AG20443 (cell line): ENCODE measurements at places on chromosomes 6 and 20.

GRCh38 chr20:3678856-3679720 is 2.7 kb downstream of the ADAM33 start:
- DNase-seq = peak; percentile 53

- DNase-seq = no peak
These were observed 30.5 kb downstream of the FOXO3 start for GRCh38 chr6:108591040-108591816.

DNA sequence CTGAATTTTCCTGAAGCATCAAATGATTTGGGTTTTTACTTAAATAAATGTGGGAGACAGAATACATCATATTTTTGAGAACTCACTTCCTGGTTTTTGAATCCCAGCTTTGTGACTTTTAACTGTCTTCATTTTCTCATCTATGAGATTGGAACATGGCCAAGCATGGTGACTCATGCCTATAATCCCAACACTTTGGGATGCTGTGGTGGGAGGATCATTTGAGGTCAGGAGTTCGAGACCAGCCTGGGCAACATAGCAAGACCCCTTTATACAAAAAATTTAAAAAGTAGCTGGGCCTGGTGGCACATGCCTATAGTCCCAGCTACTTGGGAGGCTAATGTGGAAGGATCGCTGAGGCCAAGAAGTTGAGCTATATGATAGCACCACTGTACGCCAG is 122.3 kb downstream of the QKI start:
- DNase-seq = no peak

DNA sequence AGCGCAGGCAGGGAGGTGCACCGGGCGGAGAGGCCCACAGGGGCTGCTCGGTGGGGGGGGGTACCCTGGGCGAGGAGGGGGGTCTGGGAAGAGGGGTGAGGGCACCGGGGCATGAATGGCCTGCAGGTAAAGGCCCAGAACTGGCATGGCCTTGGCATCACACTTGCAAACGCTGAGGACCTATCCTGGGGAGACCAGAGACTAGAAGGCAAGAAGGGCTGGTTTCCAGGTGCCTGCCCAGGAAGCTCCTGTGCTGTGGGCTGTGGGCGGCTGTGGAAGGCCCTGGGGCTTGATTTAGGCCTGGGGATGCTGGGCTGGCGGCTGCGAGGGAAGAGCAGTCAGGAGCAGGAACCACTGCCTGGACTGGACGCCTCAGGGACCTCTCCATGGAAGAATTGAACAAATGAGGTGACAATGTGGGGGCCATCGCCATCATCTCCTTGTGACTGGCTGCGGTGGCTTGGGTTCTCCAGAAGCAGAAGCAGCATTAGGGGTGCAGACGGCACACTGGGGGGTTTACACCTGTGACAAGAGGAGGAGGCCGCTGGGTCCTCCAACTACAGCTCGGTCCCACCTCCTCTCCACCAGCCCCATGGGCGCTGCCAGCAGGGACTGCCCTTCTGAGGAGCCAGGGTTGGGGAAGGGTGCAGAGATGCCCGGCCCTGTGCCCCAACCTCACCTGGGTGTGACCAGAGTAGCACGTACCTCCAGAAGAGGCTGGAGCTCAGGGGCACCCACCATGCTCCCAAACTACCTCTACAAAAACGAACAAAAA is 32.1 kb upstream of the IRF4 start:
- DNase-seq = no peak

DNA sequence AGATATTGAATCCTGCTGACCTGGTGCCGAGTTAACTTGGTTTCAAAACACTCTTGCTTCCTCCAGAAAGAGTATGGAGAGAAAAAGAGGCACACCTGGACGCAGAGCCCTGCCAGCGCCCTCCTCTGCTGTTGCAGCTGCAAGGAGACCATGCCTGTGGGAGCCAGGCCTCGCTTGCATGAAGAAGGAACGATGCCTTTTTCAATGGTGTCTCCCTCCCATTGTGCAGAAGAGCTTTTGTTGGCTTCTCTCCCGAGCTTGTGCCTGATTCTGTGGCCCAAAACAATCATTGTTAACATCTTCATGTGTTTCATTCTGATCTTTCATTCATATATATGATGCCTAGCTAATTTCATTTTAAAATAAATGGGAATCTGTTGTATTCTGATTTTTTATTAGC is 98.1 kb downstream of the FAM120B start:
- DNase-seq = no peak

DNA sequence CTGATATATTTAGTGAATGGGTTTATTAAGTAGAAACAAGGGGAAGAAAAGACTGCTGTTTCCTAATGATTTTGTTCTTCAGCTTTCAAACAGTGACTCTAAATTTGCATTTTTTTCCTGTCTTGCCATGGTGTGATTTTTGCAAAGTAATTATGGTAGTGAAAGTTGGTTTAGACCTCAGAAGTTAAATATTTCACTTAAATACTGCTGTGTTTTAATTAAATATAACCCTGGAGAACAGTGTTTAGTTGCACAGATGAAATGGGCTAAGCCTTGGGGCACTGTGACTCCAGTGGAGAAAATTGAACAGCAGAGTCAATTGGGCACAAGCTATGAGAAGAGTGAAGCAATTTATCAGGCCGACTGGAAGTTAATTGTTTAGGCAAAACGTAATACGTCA is 111.1 kb upstream of the MCHR2 start:
- DNase-seq = no peak

GRCh38 chr6:91271807-91272206 is 684.9 kb upstream of the MAP3K7 start:
- no peak for DNase-seq

DNA sequence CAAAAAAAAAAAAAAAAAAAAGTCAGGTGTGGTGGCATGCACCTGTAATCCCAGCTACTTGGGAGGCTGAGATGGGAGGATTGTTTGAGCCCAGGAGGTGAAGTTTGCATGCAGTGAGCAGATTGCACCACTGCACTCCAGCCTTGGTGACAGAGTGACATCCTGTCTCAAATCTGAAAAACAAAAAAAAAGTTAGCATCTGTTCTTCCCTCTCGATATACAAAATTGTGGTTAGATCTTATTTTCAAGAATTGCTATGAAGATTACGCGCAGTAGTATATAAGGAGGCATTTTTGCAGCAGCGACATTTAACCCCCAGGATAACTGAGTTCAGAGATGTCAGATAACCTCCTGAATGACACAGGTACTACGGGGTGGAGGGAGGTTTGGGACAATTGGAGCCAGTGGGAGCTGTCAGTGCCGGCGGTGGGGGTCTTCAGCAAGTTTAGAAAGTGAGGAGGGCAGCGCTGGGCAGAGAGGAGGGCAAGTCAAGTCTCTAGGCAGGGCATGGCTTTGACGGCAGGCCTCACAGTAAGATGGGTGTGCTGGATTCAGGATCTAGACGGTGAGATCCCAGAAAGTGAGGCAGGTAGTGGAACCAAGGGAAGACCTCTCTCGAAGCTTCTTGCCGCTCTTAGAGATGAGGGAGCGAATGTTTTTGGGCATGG is 26.2 kb upstream of the MRPS18A start:
- no peak for DNase-seq

GRCh38 chr6:145278163-145278807 is 457.0 kb downstream of the EPM2A start:
- DNase-seq = peak; percentile 56

GRCh38 chr6:53857318-53858094 is 62.7 kb downstream of the LRRC1 start:
- DNase-seq = no peak

- no peak for DNase-seq
These were observed 484.9 kb upstream of the MAN1A1 start for GRCh38 chr6:119834418-119834817.

DNA sequence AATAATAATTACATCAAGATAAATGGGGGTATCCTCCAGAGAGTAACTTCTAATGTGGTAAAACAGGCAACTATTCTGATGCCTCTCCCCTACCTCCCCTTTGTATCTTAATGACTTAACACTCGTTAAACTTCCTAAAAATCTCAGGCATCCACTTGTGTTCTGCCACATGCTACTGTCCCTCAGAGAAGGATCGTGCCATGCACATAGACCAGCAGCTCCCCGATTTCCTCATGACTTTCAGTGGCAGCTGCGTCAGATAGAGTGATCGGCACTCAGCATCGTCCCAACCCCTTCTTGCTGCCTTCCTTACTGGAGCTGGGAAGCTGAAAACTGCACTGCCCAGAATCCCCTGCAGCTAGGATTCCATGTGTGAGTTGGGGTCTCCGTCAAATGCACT is 32.1 kb downstream of the RIPOR2 start:
- DNase-seq = no peak

DNA sequence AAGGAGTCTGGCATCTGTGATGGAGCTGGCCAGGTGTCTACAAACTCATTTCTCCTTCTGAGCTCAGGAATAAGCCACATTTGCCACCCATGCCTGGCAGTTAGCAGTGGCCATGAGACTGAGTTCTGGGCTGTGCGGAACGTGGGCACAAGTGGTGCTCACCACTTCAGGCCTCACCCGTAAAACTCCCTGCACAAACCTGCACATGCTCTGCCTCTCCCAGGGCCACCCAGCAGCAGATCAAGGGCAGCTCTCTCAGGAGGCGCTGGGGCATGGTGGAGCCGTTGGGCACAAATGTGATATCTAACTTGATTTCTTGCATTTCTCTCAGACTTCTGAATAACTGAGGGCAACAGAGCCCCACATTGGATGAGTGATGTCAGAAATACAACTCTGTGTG is 269.5 kb downstream of the HIVEP2 start:
- no peak for DNase-seq

DNA sequence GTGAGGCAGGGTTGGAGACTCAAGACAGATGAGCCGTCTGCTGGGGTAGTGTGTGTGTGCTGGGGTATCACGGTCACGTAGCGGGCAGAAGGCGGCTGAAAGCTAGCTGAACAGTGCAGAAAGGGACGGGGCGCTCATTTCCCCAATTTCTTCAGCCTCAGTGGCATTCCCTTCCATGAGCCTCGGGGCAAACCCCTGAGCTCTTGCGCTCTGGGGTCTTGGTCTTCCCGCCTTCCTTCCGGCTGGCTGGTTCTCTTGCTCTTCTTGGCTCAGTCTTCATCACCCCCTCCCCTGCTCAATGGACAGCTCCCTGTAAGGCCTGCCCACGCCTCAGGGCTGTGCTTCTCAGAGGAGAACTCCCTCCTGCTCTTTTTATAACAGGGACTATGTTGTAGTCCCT is 15.5 kb upstream of the TMEM181 start:
- DNase-seq = no peak

DNA sequence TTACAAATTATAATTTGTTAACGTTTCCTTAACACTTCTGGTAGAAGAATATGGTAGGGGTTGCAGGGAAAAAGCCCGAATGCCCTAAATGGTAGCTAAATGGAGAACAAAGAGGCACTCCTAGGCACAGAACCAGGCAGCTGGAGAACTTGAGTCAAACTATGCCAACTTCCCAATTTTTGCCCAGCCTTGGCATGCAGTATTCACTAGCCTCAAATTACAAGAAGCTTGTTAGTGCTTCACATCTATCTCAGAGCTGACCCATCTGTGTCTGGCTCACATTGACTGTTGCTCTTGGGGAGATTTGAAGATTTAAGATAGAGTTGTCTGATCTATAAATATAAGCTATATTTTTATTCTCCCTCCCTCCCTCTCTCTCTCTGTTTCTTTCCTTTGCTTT is 19.4 kb upstream of the LRFN2 start:
- DNase-seq = no peak

GRCh38 chr6:6221787-6222535 is 98.5 kb downstream of the F13A1 start:
- DNase-seq = no peak

DNA sequence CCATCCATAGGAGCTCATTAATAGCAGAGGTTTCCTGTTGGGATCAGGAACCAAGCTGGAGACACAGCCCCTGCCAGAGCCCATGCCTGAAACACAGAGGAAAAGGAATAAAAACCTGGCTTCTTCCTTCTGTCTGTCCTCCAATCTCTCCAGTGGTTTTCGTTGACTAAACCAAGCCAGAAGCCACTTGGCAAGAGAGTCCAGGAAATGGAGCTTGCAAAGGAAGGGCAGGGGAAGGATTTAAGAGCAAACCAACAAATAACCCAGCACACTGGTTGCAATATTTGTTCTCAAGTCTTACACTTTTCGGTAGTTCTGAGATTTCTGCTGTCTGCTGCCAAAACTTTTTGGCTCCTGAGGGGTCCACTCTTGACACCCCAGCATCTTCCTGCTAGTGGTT is 137.0 kb upstream of the BMP2 start:
- no peak for DNase-seq

GRCh38 chr6:150273457-150274309 is 95.1 kb upstream of the IYD start:
- no peak for DNase-seq

- no peak for DNase-seq
These were observed 33.1 kb downstream of the MYLIP start for GRCh38 chr6:16162003-16162402.

- DNase-seq = peak; percentile 94
These were observed 16.2 kb upstream of the BEND6 start for GRCh38 chr6:56938649-56939191.

- DNase-seq = peak; percentile 29
These were observed 67.9 kb downstream of the GCLC start for GRCh38 chr6:53476964-53477363.

DNA sequence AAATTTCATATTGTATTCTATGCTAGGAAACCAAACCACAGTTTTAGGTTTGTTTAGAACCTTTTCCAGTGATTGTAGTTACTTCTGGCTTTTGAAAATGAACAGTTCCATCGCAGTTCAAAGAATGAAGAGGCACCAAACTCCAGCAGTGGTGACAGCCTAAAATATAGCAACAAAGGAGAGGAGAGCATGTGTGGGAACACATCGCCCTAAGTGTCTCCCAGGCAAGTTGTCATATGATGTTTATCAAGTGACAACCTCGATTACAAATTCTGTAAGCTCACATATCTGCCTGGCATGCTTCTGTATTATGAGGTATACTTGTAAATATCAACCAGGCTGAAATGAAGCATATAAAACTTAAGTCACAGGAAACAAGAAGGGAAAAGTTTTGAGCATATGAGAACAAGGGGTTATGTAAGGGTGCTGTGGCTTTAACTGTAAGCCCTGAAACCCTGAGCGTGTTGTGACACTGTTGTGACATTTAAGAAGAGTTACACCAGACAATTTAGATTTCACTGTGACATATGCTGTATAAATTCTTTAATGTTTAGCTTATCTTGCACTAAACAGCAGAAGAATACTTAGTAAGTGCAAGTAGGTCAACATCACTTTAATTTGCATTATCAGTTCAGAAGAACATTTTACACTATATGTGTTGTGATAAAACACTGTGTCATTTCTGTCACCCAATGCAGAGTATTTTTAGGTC is 29.1 kb upstream of the FBXL4 start:
- no peak for DNase-seq

DNA sequence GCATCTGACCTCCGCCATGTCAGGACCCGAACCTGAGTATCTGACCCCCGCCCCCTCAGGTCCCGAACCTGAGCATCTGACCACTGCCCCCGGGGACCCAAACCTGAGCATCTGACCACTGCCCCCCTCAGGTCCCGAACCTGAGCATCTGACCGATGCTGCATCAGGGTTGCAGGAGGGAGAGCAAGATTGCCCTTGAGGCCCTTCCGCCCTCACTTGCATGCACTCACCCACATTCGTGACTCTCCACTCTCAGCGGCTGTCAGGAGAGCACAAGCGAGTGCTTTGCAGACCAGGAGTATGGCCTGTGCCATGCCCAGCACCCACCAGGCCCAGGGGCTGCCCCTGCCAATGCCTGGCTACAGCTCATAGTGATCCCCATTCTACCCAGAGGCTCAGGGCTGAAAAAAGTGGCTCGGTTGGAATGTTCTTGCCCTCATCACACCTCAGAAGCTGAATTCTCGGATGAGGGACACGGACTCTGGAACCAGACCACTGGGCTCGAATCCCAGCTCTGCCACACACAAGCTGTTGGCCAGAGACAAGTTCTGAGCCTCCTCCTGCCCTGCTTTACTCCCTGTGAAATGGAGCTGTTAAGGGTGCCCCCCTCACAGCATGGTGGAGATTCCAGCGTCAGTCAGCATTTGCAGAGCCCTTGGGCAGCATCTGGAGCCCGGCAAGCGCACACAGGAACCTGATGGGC is 82.1 kb downstream of the DLL1 start:
- no peak for DNase-seq
